GM10248 (cell line): ENCODE measurements at places on chromosomes 7 and 10.

GRCh38 chr7:50216626-50217025, 87.9 kb upstream of the IKZF1 start:
- DNase-seq = no peak

GRCh38 chr10:102261196-102261595, 15.9 kb downstream of the GBF1 start:
- no peak for DNase-seq

- DNase-seq = no peak
These were observed 44.2 kb upstream of the LRRC4 start for GRCh38 chr7:128075242-128076095.

DNA sequence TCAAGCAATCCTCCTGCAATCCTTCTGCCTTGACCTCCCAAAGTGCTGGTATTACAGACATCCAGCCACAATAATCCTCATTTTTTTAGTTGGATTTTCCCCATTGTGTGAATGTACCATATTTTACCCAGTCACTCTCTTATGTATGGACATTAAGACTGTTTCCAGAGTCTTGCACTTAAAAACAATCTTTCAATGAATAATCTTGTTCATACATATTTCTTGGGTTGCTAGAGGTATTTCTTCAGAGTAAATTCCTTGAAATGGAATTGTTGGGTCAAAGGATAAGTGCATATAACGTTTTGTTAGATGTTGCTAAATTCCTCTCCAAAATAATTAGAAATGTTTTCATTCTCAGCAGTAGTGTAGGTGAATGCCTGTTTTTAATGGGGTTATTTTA, 283.1 kb upstream of the KAT6B start:
- no peak for DNase-seq

DNA sequence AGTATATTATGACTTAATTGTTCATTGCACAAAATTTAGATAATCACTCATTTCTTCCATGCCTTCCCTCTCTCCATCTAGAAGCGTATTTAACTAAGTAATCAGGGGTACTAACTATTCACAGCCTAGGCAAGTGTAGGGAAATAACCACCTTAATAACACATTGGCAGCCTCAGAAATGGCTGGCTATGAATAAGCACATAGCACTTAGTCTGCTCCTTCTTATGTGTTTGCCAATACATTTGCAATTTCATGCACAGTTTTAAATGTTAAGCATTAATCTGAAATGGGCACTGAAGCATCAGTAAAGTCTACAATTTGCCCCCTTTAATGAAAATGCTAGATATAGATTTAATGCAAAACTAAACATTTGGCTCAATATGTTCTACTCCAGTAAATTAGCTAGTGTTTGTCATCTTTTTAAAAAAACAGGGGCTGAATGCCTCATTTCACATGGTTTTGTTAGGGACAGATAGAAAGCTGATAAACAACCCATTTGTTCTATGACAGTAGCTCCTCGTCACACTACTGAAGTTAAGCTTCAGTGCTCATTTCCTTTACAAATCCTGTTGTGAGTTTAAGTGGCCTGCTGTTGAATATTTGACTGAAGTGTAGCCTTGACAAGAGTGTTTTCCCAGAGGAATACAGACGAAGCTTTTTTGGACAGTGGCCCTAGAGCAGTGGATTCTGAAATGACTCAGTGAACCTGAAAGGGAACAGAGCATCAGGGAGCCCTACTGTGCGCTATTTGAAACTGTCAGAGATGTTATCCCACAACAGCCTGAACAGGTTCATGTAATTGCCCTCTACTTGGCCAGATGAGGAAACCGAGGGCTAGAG, 30.5 kb downstream of the HHEX start:
- no peak for DNase-seq

DNA sequence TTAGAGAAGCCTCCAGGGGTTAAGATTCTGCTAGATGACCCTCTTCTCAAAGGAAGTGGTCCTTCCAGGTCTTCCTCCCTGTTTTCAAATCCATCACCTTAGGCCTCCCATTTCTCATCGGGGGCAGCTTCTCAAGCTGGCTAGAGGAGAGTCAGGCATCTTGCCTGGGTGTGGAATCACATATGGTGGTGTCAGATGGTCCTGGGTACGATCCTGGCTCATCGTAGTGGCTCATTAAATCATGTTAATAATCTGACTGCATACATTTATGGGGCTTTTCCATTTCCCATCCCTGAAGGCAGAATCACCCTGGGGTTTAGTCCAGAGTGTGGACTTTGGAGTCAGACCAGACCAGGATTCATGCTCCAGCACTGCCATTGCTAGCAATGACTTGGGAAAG, 132.6 kb downstream of the RPS24 start:
- DNase-seq = no peak

DNA sequence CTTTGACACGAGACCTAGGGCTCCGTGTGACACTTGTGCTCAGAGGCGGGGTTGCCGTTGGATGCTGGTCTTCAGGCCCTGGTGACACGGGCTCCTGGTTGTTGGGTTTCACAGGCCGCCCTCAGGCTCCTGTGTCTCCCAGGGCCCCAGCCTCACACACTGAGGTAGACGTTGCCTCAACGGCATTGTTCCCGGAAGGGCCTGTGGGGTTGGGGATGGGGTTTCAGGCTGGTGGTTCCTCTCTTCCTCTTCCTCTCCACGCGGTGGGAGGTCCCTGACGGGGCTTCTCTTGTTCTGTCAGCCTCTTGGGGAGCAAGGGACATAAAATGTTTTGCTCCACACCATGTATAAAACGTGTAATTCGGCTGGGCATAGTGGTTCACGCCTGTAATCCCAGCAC, 125.1 kb downstream of the TRRAP start:
- no peak for DNase-seq

GRCh38 chr10:71316056-71316785, 2.8 kb upstream of the SLC29A3 start:
- no peak for DNase-seq

- no peak for DNase-seq
These were observed 39.0 kb downstream of the ZMIZ1 start for GRCh38 chr10:79107736-79108264.

GRCh38 chr10:79170226-79170752, 101.5 kb downstream of the ZMIZ1 start:
- DNase-seq = no peak

GRCh38 chr10:48469516-48470020, 135.3 kb downstream of the ARHGAP22 start:
- DNase-seq = no peak

DNA sequence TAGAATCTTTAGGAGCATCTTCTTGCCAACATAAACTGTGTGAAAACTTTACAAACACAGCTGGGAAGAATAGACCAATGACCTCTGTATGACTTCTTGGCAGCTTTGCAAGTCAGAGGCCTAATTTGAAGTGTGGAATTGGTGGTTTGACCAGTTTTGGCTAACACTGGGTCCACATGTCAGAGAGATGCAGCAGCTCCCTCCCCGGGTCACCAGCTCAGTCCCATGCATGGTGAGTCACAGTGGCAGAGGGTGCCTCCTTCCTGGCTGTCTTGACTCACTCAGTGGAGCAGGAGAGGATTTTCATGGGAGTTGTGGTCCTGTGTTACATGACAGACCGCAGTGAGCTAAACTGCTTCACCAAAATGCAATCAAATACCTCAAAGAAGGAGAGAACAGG, 8.2 kb upstream of the STARD3NL start:
- DNase-seq = no peak

- DNase-seq = peak; percentile 66
These were observed 225.0 kb downstream of the CELF2 start for GRCh38 chr10:11242443-11243387.

DNA sequence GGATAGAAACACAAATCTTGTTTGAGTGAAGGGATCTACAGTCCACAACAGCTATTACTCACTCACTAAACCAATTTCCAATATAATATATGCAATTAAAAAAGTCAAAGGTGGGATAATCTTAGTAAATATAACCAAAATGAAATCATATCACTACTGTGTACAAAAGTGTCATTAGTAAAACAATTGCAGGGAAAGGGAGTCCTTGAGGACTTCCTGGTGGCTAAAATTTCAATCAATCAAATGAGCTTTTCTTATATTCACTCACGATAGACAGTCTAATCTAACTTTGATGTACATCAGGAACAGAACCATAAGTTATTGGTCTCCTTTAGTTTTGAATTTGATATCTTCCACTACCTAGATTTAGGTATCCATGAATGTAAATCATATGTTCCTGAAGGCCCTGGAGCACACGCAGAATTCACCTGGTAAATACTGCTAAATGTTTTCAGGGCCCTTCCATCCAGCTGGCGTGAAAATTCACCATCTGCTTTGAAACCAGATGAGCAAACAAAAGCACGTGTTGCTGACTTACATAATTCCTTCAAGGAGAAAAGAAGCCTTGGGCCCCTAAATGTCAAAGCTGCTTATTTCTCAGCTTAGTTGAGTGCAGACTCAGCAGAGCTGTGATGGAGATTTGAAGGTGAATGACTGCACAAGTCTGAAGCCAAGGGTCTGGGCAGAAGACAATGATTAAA, 159.3 kb upstream of the TMEM196 start:
- no peak for DNase-seq

GRCh38 chr7:13687500-13687899, 302.0 kb downstream of the ETV1 start:
- DNase-seq = no peak

- no peak for DNase-seq
These were observed 206.0 kb upstream of the SH2B2 start for GRCh38 chr7:102080434-102081243.

DNA sequence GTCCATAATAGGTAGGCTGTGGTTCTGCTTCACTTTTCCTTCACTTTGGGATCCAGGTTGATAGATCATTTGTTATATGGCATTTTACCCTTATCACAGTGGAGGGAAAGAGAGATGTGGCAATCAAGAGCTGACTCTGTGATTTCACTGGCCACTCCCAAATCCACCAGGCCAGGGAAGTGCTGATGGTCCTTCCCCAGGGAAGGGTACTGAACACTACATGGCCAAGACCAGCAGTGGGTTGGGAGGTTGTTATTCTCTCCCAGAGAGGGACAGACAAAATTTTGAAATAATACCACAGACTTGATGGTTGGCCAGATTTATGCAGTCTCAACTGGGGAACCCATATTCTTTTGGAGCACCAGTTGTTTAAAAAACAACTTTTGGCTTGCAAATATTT, 102.5 kb downstream of the SND1 start:
- no peak for DNase-seq

GRCh38 chr7:120898715-120899499, 41.0 kb upstream of the TSPAN12 start:
- no peak for DNase-seq

GRCh38 chr7:49279891-49280290, 355.5 kb downstream of the CDC14C start:
- no peak for DNase-seq

DNA sequence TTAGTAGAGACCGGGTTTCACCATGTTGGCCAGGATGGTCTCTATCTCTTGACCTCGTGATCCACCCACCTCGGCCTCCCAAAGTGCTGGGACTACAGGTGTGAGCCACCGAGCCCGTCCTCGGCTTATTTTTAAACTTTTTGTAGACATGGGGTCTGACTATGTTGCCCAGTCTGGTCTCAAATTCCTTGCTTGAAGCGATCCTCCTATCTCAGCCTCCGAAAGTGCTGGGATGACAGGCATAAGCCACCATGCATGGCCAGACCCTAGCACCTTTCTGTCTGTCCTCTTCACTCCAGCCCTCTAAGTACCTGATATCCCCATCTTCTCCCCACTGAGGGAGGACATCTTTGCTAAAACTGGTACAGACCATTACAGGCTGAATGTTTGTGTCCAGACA, 41.4 kb downstream of the TMEM130 start:
- DNase-seq = no peak

GRCh38 chr7:137789215-137789882, 57.4 kb downstream of the DGKI start:
- no peak for DNase-seq

GRCh38 chr7:81515009-81515408, 254.8 kb downstream of the HGF start:
- DNase-seq = no peak

GRCh38 chr10:72001033-72001395, 36.8 kb downstream of the CHST3 start:
- no peak for DNase-seq

- no peak for DNase-seq
These were observed 201.9 kb downstream of the INHBA start for GRCh38 chr7:41501006-41501405.

DNA sequence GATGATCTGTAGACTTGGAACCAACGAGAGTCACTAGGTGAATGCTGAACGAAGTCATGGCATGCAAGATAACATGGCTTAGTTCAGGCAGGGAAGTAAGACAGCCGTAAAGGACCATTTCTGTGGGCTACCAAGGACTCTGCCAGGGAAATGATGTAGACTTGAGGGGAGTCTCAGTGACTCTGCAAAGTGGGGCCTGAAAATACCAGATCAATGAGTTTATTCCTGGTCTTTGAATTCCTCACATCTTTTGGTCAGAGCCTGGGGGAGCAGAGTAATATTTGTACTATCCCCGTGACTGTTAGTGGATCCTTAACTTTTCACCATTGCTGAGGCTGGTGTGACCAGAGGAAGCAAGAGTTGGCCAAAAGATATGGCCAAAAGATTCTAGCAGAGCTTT, 60.7 kb upstream of the INHBA start:
- no peak for DNase-seq

- DNase-seq = no peak
These were observed 13.0 kb upstream of the KCNK18 start for GRCh38 chr10:117184296-117184695.

DNA sequence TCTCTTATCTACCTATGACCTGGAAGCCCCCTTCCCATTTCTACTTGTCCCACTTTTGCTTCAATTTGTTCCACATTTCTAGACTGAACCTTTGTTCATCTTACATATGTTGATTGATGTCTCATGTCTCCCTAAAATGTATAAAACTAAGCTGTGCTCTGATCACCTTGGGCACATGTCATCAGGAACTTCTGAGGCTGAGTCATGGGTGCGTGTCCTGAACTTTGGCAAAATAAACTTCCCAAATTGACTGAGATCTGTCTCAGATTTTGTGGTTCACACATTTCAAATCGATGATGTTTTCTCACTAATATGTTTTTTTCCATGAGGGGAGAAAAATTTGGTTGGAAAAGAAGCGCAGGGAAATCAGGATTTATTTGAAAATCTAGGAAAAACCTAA, 406.2 kb upstream of the LRRTM3 start:
- DNase-seq = no peak

DNA sequence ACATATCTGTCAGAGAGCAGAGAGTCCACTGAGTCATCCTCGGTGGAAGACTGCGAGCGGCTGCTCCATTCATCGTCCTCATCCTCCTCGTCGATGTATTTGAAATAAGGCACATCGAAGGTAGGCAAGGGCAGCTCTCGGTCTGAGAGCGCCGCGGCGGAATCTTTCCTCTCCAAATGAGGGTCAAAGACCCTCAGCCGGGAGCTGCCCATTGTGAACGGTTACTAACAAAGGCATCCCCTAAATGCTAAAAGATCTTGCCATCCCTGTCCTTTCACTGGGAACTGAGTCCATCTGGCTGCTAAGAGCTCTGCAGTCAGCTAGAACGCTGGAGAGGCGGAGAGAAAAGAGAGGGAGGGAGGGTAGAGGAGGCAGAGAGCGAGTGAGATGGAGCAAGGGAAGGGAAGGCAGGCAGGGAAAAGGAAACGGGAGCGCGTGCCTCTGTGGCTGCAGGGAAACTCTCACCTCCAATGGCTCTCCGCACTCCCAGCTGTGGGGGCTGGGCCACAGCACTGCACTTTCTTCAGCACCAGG, 163.4 kb downstream of the RAPGEF5 start:
- no peak for DNase-seq
